Thoracic aorta (tissue), 2 donors: ENCODE measurements at places on chromosomes 12 and 14.
A peak's percentile ranks its signal among the peaks of the same experiment; 100 is the strongest.

DNA sequence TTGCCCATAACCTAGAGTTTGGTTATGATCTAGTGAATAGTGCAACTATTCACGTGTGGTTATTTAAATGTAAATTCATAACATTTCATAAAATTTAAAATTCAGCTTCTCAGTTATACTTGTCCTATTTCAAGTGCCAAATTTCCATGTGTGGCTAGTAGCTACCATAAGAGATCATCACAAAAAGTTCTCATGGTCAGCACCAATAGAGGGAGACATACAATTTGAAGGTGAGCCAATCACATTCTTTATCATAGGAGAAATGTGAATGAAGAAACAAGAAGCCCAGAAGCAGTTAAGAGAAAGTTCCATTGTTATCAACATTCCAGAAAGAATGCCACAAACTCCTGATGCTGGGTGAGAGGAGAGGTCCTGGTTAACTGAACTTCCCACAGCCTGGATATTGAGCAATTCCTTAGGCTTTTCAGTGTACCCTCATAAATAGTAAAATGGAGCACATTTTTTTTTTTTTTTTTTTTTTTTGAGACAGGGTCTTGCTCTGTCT, 892.9 kb upstream of the USP15 start:
- DNase-seq, result no peak

DNA sequence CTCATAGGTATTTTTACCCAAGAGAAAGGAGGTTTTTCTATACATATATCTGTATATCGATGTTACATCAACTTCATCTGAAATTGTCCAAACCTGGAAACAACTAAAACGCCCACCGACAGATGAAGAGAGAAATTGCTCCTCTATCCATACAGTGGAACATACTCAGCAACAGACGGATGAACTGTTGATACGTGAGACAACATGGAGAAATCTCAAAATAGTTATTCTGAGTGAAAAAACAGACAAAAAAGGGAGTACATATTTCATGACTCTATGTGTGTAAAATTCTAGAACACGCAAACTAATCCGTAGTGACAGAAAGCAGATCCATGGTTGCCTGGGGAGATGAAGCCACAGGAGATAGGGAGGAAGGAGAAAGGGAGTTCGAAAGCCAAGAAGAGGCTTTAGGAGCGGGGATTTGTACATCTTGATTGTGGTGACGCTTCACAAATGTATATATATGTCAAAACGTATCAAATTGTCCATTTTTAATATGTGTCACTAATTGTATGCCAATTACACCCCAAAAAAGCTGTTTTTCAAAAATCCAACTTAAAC, 37.6 kb upstream of the C14orf180 start:
- no peak for DNase-seq

- DNase-seq, result no peak
These were observed 33.9 kb upstream of the CDK17 start for GRCh38 chr12:96434107-96434506.

- DNase-seq, result no peak
These were observed 239.0 kb downstream of the ASCL1 start for GRCh38 chr12:103196467-103196866.

DNA sequence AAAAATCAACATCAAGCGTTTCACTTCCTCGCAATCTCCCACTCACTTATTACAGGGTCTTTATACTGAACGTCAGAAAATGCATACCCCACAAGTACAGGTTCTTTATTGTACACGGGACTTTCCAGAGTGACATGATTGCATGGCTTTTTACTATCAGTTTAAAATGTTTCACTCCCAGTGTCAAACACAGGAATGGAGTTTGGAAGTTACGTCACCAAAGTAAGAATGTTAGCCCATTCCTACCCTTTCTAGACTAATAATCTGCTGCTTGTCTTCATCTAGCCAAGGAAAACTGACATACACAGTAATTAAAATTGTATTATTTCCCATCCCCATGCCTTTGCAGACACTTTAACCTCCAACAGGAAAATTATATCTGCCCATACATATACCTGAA, 624.2 kb downstream of the BCL11B start:
- no peak for DNase-seq

DNA sequence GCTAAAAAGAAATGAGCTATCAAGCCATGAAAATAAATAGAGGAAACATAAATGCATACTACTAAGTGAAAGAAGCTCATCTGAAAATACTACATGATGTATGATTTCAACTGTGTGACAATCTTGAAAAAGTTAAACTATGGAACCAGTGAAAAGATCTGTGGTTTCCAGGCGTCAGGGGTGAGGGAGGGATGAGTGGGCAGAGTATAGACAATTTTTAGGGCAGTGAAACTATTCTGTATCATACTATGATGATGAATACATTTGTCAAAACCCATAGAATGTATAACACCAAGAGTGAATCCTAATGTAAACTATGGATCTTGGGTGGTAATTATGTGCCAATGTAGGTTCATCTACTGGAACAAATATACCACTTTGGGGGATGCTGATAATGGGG, 21.3 kb downstream of the SPX start:
- no peak for DNase-seq

DNA sequence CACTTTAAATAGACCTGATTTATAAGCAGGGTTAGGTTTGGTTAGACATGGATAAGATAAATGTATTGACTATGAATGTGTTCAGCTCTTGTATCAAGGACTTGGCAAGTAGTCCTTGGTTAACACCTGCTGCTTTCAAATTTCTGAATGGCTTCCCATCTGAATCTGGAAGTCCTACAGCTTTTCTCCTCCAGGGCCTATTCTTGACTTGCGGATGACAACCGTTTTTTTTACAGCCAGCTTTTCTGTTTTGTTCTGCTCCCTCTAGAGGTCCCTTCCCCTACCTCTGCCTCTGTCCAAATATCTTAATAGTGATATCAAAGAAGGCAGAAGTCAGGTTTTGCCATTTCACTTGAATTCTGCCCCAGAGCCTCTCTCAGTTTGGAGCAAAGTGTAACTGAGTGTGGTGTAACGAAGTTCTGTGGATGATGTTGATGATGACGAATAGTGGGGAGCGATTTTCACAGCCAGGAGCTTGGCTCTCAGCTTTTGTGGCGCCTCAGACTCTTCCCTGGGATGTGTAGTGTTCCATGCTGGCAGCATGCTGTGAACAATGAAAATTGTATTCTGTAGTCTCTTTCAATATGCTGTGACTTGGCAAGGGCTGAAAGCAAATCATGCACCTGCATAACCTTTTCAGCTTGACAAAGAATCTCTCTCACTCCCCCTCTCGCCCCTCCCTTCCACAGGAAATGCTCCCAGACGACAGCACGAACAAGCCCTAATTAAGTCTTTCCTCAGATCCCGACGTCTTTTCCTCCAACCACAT, 5.0 kb upstream of the SLC4A8 start:
- DNase-seq, result no peak

- DNase-seq, result no peak
These were observed 216.7 kb downstream of the TMEM132C start for GRCh38 chr12:128483526-128484255.

DNA sequence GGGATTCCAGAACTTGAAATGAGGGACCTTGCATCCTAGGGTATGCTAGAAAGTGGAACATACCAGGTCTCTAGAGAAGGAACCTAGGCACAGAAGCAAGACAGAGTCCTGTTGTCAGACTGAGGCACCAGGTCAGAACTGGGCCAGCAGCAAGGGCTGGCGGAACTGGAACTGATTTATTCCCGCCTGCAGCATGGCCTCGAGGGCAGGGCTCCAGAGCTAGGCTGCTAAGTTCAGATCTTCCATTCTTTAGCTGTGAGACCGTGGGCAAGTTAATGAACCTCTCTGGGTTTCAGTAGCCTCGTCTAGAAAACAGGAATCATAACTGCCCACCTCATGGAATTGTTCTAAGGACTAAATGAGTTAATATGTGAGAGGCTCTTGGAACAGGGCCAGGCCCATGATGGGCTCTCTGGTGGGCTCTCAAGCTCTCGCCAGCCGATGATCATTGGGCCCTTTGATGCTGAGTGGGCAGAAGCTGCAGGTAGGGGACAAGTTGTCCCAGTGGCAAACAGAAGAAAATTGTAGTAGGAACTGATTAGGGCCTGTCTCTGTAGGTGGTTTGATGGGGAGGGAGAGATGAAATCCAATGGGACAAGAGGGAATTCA, 199.8 kb downstream of the ZFP36L1 start:
- DNase-seq, result no peak

- no peak for DNase-seq
These were observed 74.4 kb downstream of the WDR20 start for GRCh38 chr14:102213984-102214658.

DNA sequence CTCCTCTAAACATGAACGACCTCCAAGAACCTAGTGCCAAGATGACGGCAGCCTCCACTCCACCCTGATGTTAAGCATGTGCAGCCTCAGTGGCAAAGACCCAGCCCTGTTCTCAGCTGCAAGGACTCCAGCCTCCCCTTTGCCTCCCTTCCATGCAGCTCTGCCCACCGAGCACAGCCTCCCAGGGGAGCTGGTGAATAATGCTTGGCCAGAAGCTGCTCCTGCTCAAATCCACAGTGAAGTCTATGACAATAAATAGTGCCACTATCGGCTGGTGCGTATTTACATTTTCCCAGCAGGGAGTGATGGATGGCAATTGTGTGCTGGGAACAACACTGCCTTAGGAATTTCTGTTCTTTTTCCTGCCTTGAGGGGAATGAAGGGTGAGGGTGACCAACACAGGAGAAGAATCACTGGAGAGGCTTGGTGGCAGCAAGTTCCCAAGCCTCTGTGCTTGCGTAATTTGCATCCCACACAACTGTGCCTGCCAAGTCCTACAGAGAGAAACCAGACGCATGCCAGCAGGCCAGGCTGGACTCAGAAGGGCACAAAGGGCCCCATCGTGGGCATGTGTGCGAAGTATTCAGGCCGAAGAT, 29.9 kb upstream of the TC2N start:
- DNase-seq, result peak; percentile 84

DNA sequence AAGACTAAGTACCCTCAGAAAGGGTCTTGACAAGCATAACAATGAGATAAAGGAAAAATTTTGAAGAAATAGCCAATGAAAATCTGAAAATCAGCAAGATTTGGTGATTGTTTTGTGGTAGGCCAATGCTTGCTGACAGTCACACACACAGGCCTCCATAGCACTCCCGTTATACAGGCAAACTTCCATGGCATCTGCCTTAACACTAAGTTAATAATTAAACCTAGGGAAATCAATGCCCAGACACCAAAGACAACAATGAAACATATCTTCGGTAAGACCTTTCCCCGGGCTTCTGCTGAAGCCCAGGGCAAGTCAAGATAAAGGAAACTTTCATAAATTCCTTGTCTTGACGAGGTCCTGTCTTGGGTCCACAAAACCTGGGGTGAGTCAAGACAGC, 18.6 kb upstream of the RERGL start:
- DNase-seq, result no peak

GRCh38 chr14:60915781-60916180, 65.1 kb downstream of the TRMT5 start:
- DNase-seq, result no peak

- no peak for DNase-seq
These were observed 8.7 kb downstream of the PRKD1 start for GRCh38 chr14:29918981-29919380.

DNA sequence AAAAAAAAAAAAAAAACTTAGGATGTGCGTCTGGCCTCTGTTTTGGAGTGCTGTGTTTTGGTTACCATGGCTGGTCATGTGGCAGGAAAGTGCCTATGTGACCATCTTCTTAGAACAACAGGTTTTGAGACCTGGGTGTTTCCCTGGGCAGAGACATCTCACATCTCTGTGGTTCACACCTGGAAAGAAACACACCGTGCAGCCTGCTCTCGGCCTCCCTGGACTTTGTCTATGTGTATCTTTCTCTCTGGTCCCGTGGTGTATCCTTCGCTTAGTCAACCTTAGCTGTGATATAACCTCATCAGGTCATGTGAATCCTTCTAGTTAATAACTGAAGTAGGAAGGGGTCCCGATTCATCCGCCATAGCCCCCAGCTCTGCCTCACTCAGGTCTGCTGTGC, 22.6 kb downstream of the ACADS start:
- DNase-seq, result no peak

DNA sequence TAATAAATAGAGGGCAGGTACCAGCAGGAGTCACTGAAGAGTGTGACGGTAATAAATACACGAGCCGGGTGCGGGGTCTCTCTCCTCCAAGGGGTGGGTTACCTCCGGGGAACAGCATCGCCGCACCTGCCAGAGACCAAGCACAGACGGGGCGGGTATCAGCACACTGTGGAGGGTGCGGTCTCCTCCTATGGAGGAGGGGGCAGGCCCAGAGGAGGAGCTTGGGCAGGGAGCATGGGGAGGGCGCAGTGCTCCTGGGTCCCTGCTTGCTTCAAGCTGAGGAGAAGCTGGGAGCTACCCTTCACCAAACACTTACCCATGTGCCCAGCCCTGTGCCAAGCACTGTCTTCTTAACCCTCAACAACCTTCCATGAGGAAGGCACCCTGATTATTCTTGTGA, 12.8 kb downstream of the PGF start:
- DNase-seq, result no peak

GRCh38 chr14:43900173-43900655, 606.9 kb downstream of the FSCB start:
- no peak for DNase-seq

DNA sequence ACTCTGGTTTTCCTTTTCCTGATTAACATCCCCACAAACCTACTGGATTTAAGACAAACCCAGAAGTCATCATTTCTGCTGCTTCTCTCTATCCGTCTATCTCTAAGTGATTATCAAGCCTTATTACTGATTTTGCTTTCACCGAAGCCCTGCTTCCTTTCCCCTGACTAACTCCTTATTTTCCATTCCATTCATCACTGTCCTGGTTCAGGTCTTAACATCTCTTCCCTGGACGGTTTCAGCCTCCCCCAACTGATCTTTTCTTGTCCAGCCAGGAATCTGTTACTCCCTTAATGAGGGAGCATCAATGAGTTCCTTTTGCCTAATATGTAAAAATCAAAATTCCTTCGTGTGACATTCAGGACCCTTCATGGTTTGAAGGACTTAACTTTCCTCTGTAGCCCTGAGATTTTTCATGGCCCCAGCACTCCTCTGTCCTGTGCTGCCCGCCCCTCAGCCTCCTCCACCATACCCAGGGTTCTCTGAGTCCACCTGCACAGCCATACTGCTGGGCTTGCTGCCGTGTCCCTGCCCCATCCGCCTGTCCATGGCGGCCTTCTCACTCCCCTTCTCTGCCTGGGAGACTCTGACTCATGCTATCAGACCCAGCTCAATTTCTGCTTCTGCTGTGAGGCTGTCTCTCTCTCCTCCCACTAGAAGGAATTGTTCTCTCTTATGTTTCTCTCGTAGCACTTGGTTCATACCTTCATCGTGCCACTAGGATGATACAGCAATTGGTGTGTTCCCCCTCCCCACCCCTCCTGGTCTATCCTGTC, 167.8 kb upstream of the HIF1A start:
- DNase-seq, result no peak
